ENCODE measurements at places on chromosomes 2 and 18. TPM values are rescaled to one million over a fixed set of nuclear protein-coding genes. Genes with fewer than 3 reads are reported as not detected.

NOL4 gene
- total RNA-seq = 4.4 TPM

EFR3B gene
- 11.8 TPM for total RNA-seq

FKBP1B gene
- total RNA-seq = 51.3 TPM

ADAM17 gene
- total RNA-seq = 23.5 TPM

TEKT4 gene
- not detected for total RNA-seq

UNC80 gene
- total RNA-seq = 0.47 TPM

KIAA2012 gene
- 0.03 TPM for total RNA-seq

R3HDM1 gene
- 63.1 TPM for total RNA-seq

MC4R gene
- total RNA-seq = not detected

Data from GM23338 (cell line).